ENCODE measurements at places on chromosomes 5 and 9. TPM values are rescaled to one million over a fixed set of nuclear protein-coding genes. Genes with fewer than 3 reads are reported as not detected.

DNA sequence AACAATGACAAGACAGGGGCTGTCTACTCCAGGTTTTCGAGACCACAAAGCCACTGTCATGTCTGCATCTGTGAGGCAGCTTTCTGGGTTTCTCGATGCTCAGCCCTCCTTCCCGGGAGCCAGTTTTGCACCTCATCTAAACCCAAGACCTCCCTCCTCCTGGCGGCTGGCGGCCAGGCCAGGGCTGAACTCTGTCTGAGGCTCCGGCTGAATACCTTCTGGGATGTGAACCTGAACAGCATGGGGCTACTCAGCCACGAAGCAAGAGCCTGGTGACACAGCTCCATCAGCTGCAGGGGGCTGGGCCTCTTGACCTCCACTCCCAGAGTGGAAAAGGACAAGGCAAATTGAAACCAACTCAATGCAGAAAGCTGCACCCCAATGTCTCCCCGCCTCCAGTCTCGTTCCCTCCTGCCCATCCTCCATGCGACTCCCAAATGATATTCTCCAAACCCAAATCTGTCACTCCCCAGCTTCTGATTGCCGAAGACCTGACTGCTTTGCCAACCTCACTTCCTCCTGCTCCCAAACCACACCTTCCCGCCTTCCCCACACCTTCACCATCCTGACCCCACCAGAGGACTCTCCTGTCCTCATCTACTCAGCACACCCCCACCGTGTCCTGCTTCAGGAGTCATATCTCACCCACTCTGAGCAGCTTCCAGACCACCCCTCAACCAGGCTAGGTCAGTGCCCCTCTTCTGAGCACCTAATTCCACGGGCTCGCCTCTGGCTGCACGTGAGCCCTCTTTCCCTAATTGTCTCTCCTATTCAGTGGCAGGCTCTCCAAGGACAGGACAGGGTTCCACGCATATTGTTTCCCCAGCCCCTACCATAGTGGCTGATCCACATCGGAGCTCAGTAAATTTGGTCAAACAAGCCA is 4.5 kb downstream of the ANKS6 start:
- H3K36me3 ChIP-seq, result peaks cover 13% of the 10 kb centered on the region
- no peak overlapping the region for H3K4me3 ChIP-seq
- no peak overlapping the region for H3K27ac ChIP-seq
- no peaks in the 10 kb centered on the region for H3K27me3 ChIP-seq
- no peak for DNase-seq
- H3K4me1 ChIP-seq, result peaks cover 58% of the 10 kb centered on the region

DNA sequence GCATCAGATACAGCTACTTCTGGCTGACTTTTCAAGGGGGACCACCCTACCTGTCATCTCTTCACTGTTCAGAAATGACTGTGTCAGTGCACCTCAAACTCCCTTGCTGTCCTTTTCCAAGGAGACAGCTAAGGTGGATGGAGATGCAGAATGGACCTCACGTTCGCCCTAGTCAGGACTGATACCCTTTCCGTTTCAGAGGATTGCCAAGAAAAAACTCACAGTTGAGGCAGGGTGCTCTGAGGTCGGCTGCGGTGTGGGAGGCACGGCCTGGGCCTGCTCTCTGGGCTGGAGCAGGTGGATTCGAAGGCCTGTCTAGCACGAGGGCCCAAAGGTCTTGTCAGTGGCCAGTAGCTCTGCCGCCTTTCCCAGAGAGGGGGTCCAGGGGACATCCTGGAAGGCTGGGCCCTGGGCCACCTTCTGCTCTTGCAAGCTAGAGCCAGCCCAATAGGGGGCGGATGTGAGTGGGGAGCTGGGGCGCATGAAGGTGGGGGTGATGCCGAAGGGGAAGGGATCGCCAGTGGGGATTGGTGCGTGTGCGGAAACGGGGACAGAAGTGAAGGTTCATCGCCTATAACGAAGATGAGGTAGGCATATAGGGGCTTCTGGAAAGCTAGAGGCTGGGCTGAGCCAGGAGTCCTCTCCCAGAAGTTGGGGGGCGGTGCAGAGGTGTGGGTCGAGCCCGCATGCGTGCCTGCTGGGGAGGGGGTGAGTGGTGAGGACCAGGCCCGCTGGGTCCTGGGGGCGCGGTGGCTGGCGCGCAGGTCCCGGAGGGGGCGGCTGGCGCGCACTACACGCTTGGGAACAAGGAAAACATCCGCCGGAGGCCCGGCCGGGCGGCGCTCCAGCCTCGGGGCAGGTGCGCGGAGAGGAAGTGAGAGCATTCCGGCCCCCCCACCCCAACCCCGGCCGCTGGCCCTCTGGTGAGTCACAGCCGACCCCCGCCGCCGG is 2.5 kb upstream of the MSMP start:
- peaks cover 25% of the 10 kb centered on the region for H3K4me1 ChIP-seq
- peak overlapping the region; percentile 65 for H3K4me3 ChIP-seq
- peaks cover 39% of the 10 kb centered on the region for H3K36me3 ChIP-seq
- H3K27me3 ChIP-seq, result no peaks in the 10 kb centered on the region

- no peaks in the 10 kb centered on the region for H3K4me1 ChIP-seq
- no peaks in the 10 kb centered on the region for H3K27me3 ChIP-seq
- H3K27ac ChIP-seq, result no peak overlapping the region
- H3K36me3 ChIP-seq, result no peaks in the 10 kb centered on the region
- H3K4me3 ChIP-seq, result no peak overlapping the region
- no peak for DNase-seq
Observed at GRCh38 chr5:32880796-32881195, 169.7 kb downstream of the NPR3 start.

GRCh38 chr5:113259034-113259433 is 175.8 kb downstream of the TSSK1B start:
- H3K4me1 ChIP-seq, result peaks cover 13% of the 10 kb centered on the region
- no peak overlapping the region for H3K27ac ChIP-seq
- H3K36me3 ChIP-seq, result no peaks in the 10 kb centered on the region
- DNase-seq, result no peak
- H3K27me3 ChIP-seq, result no peaks in the 10 kb centered on the region
- H3K4me3 ChIP-seq, result no peak overlapping the region

The POLR3G gene
- not detected for total RNA-seq

The PHF24 gene
- not detected for total RNA-seq

The GOLGA2 gene
- total RNA-seq, result 161 TPM

The ENTREP1 gene
- 7.6 TPM for total RNA-seq

The POU4F3 gene
- not detected for total RNA-seq

All from stomach (tissue), 19 donors.